ENCODE measurements at places on chromosomes 5 and 9.

- DNase-seq: no peak
These were observed 681.9 kb downstream of the ISL1 start for GRCh38 chr5:52065182-52065581.

DNA sequence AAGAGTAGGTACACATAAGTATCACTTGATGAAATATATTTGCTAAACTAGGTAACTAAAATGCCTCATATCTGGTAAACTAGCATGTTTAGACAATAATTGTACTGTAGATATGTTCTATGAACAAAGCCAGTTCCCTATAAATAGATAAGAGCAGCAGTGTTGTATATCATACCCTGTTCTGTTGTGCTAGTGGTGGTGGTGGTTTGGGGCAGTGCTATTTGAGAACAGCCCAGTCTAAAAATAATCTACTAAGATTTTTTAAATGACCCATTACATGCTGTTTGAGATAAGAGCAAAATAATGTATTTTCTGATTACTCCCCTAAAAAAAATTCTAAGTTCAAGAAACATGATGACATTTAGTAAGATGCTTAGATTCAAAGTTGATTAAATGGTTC lies 829.2 kb upstream of the DMAC1 start:
- no peak for DNase-seq

DNA sequence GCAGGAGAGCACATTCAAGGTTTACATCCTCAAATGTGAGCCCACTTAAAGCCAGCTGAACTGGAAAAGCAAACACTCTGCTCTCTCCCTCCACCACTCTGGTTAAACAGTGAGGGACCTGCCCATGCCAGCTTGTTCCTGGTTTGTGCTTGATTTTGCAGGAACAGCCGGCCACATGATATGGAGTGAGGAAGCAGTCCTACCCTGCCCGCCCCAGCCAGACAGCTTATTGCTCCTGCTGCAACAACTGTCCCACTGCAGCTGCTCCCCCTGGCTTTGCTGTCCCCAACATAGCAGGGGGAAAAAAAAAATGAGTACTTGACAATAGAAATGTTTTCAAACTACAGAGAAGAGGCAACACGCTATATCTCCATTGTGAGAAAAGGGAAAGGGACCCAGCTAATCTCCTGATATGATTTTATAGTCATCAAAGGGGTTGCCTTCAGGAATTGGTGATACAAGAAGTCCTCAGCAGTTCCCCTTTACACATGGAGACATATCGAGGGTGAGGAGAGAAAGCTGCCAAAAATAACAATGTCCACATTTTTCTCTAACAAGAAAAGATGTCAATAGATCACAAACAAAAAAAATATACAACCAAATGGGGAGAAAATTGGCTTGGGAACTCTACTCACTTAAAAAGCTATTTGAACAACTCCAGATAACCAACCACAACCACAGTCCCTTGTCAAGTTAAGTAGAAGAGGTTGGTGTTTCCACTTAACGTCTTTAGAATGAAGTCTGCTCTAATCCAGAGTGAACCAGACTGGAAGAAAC lies 4.6 kb downstream of the MYO10 start:
- no peak for DNase-seq

DNA sequence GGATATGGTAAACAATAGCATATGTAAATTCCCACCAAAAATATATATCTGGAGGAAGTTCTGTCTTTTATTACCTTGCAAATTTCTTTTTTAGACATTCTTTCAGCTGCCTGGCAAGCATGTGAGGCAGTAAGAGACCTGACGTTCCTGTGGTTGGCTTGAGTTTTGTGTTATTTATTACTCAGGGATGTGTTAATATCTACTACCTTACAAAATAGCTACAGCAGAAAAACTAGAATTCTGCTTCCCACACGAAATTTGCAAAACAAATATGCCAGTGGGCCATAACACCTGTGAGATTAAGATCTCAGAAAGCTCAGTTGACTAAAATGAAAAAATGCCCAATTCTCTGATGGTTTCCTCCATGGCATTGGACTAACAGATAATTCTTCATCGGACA lies 274.2 kb downstream of the TMEM167A start:
- DNase-seq: no peak

GRCh38 chr9:90540734-90541133 lies 101.9 kb downstream of the DIRAS2 start:
- no peak for DNase-seq
